ENCODE measurements at places on chromosomes 2 and 18. TPM values are rescaled to one million over a fixed set of nuclear protein-coding genes. Genes with fewer than 3 reads are reported as not detected.

COL4A4 gene
- under 0.01 TPM for total RNA-seq

TAF4B gene
- 5.5 TPM for total RNA-seq

ACVR1C gene
- total RNA-seq: not detected

CYRIA gene
- total RNA-seq: 10.2 TPM

KIF1A gene
- total RNA-seq: 0.13 TPM

ARHGEF4 gene
- total RNA-seq: not detected

PGAP1 gene
- total RNA-seq: 2.0 TPM

RND3 gene
- total RNA-seq: 56.6 TPM

PLEKHB2 gene
- total RNA-seq: 84.1 TPM

ANKMY1 gene
- total RNA-seq: 2.8 TPM

C2orf80 gene
- not detected for total RNA-seq

WDR35 gene
- 5.4 TPM for total RNA-seq

CRYBA2 gene
- total RNA-seq: not detected

SCYGR4 gene
- total RNA-seq: not detected

SERPINB4 gene
- total RNA-seq: not detected

PID1 gene
- 0.53 TPM for total RNA-seq

HES6 gene
- 3.3 TPM for total RNA-seq

CCDC68 gene
- total RNA-seq: 5.9 TPM

DNMT3A gene
- 10.9 TPM for total RNA-seq

TMSB10 gene
- 13,420 TPM for total RNA-seq

HOXD3 gene
- 4.6 TPM for total RNA-seq

CDH20 gene
- total RNA-seq: 0.07 TPM

BMP10 gene
- total RNA-seq: not detected

TBR1 gene
- not detected for total RNA-seq

BCL11A gene
- total RNA-seq: 0.13 TPM

IL36RN gene
- not detected for total RNA-seq

EPHA4 gene
- total RNA-seq: 23.3 TPM

SP140 gene
- total RNA-seq: 0.20 TPM

ZBTB14 gene
- total RNA-seq: 10.1 TPM

TSPYL6 gene
- not detected for total RNA-seq

SAG gene
- total RNA-seq: not detected
